Pancreas (tissue), 10 donors: ENCODE measurements at places on chromosomes 12 and 14. TPM values are rescaled to one million over a fixed set of nuclear protein-coding genes. Genes with fewer than 3 reads are reported as not detected.

Gene HSPA2
- total RNA-seq = 6.2 TPM

Gene P3H3
- total RNA-seq = 17.3 TPM

DNA sequence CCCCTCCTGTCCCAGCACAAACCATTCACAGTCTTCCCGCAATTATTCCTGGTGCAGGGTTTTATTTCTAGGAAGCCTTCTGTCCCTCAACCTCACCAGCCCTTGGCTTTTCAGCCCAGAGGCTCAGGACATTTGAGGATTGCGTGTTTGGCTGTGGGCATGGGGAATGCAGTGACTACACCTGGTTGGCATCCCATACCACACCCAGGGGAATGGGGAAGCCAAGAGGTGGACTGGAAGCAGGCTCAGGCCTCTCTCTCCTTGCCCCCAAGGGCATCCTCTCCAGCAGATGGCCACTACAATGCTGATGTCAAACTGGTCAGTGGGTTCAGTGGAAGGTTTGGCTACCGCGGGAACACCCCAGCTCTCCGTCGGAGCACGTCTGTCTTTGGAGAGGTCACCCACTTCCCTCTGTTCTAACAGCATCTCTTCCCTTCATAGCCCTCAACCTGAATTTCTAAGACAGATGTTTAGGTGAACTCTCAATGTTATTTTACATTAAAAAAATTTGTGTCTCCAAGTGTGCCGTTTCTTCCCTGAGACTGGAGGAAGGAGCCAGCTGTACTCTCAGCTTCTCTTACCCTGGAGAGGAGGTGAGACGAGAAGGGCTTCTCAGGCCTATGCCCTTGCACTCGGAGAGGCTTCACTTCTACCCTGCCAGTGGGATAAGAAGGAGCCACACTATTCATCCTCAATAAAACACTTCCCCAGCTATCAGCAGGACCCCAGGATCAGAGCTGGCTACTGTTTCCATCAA, 35.5 kb downstream of the DCAF4 start:
- no peaks in the 10 kb centered on the region for H3K4me1 ChIP-seq
- no peaks in the 10 kb centered on the region for H3K36me3 ChIP-seq
- H3K4me3 ChIP-seq = no peak overlapping the region
- no peaks in the 10 kb centered on the region for H3K27me3 ChIP-seq
- DNase-seq = no peak

GRCh38 chr12:46435029-46435428, 62.5 kb upstream of the SLC38A2 start:
- no peak overlapping the region for H3K4me3 ChIP-seq
- H3K36me3 ChIP-seq = no peaks in the 10 kb centered on the region
- H3K27ac ChIP-seq = no peak overlapping the region
- no peaks in the 10 kb centered on the region for H3K27me3 ChIP-seq
- DNase-seq = no peak
- H3K4me1 ChIP-seq = peaks cover 8% of the 10 kb centered on the region

DNA sequence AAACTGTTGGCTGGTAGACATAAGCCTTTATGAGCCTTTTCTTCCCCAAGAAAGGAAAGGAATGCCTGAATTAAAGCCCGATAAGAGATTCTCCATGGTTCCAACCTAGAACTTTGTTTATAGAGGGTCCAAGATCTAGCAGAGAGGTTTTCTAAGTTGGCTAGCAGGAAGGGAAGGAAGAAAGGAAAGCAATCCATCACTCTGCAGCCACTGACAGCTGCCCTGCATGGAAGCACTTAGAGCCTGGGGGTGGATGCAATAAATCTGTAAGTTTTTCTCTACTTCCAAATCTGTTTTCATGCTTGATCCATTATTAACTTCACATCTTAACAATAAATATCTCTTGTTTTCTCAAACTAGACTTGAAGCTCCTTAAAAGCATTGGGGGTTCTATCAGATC, 224.4 kb downstream of the KSR2 start:
- DNase-seq = no peak
- no peaks in the 10 kb centered on the region for H3K4me1 ChIP-seq
- no peaks in the 10 kb centered on the region for H3K27me3 ChIP-seq
- H3K36me3 ChIP-seq = no peaks in the 10 kb centered on the region

Gene AMDHD1
- 1.1 TPM for total RNA-seq

Gene C12orf54
- not detected for total RNA-seq

- no peaks in the 10 kb centered on the region for H3K36me3 ChIP-seq
- H3K4me3 ChIP-seq = no peak overlapping the region
- no peak for DNase-seq
- no peaks in the 10 kb centered on the region for H3K27me3 ChIP-seq
- no peak overlapping the region for H3K27ac ChIP-seq
Observed at GRCh38 chr12:63224396-63224795, 73.4 kb upstream of the AVPR1A start.

Gene FSCB
- 0.06 TPM for total RNA-seq

Gene IL25
- not detected for total RNA-seq

DNA sequence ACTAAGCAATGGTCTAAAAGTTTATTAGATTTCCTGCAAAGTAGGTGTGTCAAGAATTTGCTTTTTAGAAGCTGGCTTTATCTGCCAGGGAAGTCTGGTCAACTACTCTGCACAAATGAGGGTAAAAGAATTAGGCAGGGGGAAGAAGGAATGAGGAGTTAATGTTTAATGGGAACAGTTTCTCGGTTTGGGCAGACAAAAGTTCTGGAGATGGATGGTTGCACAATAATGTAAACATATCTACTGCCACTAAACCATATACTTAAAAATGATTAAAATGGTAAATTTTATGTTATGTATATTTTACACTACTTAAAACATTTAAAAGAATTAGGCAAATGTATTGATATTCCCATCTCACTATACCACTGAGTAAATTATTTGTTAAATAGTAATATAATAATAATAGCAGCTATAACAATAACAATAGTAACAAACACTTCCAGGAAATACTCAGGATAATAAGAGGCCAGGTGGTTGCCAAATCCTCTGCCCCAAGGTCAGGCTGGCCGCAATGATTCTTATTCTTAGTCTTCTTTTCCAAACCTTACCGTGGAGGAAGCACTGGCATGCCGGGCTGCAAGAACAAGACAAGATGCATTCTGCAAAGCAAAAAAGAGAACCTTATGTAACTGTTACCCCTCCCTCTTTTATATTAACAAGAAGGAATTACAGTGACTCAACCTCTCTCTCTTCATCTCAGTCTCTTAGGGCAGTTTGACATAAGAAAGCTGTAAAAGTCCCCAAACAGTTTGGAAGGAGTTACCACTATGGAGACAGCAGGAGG, 13.9 kb downstream of the CS start:
- no peak for DNase-seq
- peak overlapping the region; percentile 31 for H3K27ac ChIP-seq
- H3K36me3 ChIP-seq = peaks cover 7% of the 10 kb centered on the region
- no peaks in the 10 kb centered on the region for H3K4me1 ChIP-seq
- H3K27me3 ChIP-seq = no peaks in the 10 kb centered on the region

GRCh38 chr12:92860521-92860920, 68.6 kb downstream of the EEA1 start:
- no peak for DNase-seq
- no peak overlapping the region for H3K4me3 ChIP-seq
- H3K27me3 ChIP-seq = no peaks in the 10 kb centered on the region
- H3K4me1 ChIP-seq = peaks cover 3% of the 10 kb centered on the region
- no peak overlapping the region for H3K27ac ChIP-seq

- peak within 1 kb of the TSS; percentile 91 for H3K27ac ChIP-seq
- H3K27me3 ChIP-seq = no peaks in the 10 kb centered on the region
- H3K4me3 ChIP-seq = peak within 1 kb of the TSS; percentile 42
- H3K4me1 ChIP-seq = peaks cover 44% of the 10 kb centered on the region
Observed at GRCh38 chr14:24309538-24310264, at the start of gene LTB4R2. LTB4R2 (plus strand) TSS chr14:24310140; CDS start chr14:24310665, 525 bp downstream.

GRCh38 chr14:50607181-50607580, 47.2 kb downstream of the ATL1 start:
- no peak overlapping the region for H3K27ac ChIP-seq
- no peak overlapping the region for H3K4me3 ChIP-seq
- H3K27me3 ChIP-seq = no peaks in the 10 kb centered on the region
- H3K4me1 ChIP-seq = peaks cover 19% of the 10 kb centered on the region
- H3K36me3 ChIP-seq = no peaks in the 10 kb centered on the region

- H3K4me1 ChIP-seq = no peaks in the 10 kb centered on the region
- no peak for DNase-seq
- no peaks in the 10 kb centered on the region for H3K27me3 ChIP-seq
Observed at GRCh38 chr14:24392325-24393091, 6.3 kb upstream of the NYNRIN start.

- no peak for DNase-seq
- H3K4me3 ChIP-seq = no peak overlapping the region
- no peaks in the 10 kb centered on the region for H3K36me3 ChIP-seq
Observed at GRCh38 chr12:25236190-25236589, 14.5 kb downstream of the KRAS start.

Gene TC2N
- total RNA-seq = 113 TPM

GRCh38 chr12:96493106-96493505, 3.7 kb downstream of the CFAP54 start:
- no peaks in the 10 kb centered on the region for H3K27me3 ChIP-seq
- no peaks in the 10 kb centered on the region for H3K4me1 ChIP-seq
- H3K4me3 ChIP-seq = no peak overlapping the region
- DNase-seq = no peak
- H3K36me3 ChIP-seq = no peaks in the 10 kb centered on the region

- no peaks in the 10 kb centered on the region for H3K36me3 ChIP-seq
- no peak for DNase-seq
- H3K27me3 ChIP-seq = no peaks in the 10 kb centered on the region
- no peaks in the 10 kb centered on the region for H3K4me1 ChIP-seq
- no peak overlapping the region for H3K27ac ChIP-seq
- no peak overlapping the region for H3K4me3 ChIP-seq
Observed at GRCh38 chr12:2190085-2190484, 137.3 kb downstream of the CACNA1C start.

GRCh38 chr14:55802986-55803872, 223.2 kb downstream of the KTN1 start:
- H3K4me1 ChIP-seq = peaks cover 13% of the 10 kb centered on the region
- DNase-seq = no peak

DNA sequence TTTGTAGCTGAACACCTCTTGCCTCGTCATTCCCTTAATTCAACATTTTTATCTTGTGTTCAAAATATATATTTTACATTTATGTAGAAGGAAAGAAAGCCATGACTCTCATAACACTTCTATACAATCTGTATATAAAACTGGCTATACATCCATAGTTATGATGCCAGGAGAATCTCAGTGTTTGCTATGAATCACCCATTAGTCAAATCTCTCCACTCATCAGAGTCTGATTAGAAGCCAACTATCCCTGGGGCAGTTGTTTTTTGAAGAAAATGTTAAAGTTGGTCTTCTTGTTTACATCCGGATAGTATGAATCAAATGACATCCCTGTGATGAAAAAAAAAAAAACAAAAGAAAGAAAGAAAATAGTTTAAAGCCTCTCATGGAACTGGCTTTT, 503.9 kb downstream of the NELL2 start:
- H3K4me3 ChIP-seq = no peak overlapping the region
- H3K27me3 ChIP-seq = no peaks in the 10 kb centered on the region
- no peak for DNase-seq

DNA sequence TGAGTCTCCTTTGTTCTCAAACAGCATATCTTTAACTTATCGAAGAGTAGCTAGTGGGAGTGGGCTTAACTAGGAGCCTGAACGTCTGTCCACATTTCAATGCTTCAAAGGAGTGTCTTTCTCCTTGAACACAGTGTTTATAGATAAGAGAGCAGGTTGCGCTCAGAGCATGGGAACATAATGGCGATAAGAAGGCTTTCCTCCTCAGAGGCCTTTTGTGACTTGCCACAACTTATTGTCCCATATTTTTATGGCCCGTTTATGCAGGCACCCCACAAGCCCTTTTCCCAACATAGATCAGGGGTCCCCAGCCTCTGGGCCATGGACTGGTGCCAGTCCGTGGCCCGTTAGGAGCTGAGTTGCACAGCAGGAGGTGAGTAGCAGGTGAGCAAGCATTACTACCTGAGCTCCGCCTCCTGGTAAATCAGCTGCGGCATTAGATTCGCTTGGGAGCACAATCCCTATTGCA, 2.6 kb upstream of the DDX47 start:
- H3K4me1 ChIP-seq = peaks cover 18% of the 10 kb centered on the region
- H3K4me3 ChIP-seq = no peak overlapping the region
- no peaks in the 10 kb centered on the region for H3K27me3 ChIP-seq
- no peaks in the 10 kb centered on the region for H3K36me3 ChIP-seq
- no peak for DNase-seq

Gene VRK1
- 3.1 TPM for total RNA-seq

GRCh38 chr12:106790020-106790419, 15.5 kb downstream of the RIC8B start:
- DNase-seq = no peak
- no peak overlapping the region for H3K4me3 ChIP-seq
- no peaks in the 10 kb centered on the region for H3K27me3 ChIP-seq
- H3K36me3 ChIP-seq = no peaks in the 10 kb centered on the region
- H3K27ac ChIP-seq = no peak overlapping the region
- H3K4me1 ChIP-seq = no peaks in the 10 kb centered on the region

DNA sequence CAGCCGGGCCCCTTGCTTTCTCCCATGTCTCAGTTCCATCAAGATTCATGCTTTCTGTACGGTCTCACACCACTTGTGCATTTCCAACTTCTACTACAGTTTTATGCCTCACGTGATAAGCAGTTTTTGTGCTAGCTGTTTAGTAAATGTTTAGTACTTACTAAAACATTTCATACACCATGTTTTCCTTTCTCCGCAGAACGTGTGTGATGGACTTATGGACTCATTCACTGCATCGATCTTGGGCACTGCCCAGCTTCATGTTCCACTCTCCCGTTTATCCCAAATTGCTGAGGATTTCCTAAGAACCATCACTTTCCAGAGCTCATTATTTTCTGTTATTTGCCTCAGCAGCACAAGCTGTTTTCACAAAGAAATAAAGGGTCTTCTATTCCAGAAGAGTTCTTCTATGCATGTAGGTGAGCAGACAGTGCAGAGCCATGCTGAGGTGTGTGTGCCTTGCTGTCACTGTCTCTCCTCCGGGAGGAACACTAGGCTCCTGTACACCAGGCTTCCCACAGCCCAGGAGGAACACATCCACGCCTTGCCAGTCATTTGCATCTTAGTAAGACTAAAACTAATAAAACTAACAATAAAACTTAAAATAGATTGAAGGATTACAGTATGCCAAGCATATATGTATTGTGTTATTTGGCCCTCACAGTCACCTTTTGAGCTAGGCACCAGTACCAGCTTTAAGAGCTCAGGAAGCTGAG, 90.3 kb upstream of the EEA1 start:
- peak overlapping the region; percentile 51 for H3K27ac ChIP-seq
- no peak for DNase-seq
- peaks cover 5% of the 10 kb centered on the region for H3K4me1 ChIP-seq
- no peaks in the 10 kb centered on the region for H3K27me3 ChIP-seq
- H3K36me3 ChIP-seq = no peaks in the 10 kb centered on the region

- no peak for DNase-seq
- no peaks in the 10 kb centered on the region for H3K36me3 ChIP-seq
- H3K4me1 ChIP-seq = no peaks in the 10 kb centered on the region
- no peak overlapping the region for H3K4me3 ChIP-seq
Observed at GRCh38 chr14:68328509-68328908, 464.4 kb downstream of the ZFP36L1 start.

GRCh38 chr14:75968456-75968855, 13.3 kb downstream of the TGFB3 start:
- peaks cover 11% of the 10 kb centered on the region for H3K4me1 ChIP-seq
- no peaks in the 10 kb centered on the region for H3K27me3 ChIP-seq
- no peak for DNase-seq

- H3K4me1 ChIP-seq = no peaks in the 10 kb centered on the region
- no peak for DNase-seq
- peaks cover under 1% of the 10 kb centered on the region for H3K27me3 ChIP-seq
- no peak overlapping the region for H3K4me3 ChIP-seq
- no peak overlapping the region for H3K27ac ChIP-seq
Observed at GRCh38 chr14:51548187-51548586, 103.5 kb upstream of the FRMD6 start.
